Cortex of kidney (tissue), 1 donor: ENCODE measurements at places on chromosomes 12 and 14.

DNA sequence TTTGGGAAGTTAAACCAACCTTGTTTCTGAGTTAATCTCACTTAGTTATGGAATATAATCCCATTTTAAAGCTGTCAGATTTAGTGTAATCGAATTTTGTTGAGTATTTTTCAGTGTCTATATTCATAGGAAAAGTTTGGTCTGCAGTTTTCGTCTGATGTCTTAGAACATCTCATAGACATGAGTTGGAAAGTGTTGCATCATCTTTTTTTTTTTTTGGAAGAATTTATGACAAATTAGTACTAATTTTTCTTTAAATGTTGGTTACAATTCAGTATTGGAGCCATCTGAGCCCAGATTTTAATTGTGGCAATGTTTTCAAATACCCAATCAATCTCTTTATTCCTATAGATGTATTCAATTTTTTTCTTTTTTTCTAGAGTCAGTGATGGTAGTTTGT lies 27.9 kb downstream of the C12orf50 start:
- DNase-seq: no peak

DNA sequence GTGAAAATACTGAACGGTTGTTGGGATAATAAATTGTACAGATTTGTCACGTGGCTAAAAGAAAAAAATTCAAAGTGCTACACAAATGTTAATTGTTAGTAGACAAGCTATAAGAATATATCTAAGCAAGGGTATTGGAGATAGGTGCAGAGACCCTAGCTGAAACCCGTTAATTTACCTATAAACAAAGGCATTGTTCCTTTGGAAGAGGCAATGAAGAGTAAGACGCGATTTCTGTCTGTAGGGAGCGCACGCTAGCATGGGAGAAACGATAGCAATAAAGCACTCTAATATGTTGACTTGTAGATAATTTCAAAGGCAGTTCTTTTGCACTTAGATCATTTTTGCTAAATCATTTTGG lies 565 bp downstream of the CCDC77 start:
- DNase-seq: no peak

- no peak for DNase-seq
Measured at GRCh38 chr14:53539489-53540126, 386.5 kb upstream of the DDHD1 start.

DNA sequence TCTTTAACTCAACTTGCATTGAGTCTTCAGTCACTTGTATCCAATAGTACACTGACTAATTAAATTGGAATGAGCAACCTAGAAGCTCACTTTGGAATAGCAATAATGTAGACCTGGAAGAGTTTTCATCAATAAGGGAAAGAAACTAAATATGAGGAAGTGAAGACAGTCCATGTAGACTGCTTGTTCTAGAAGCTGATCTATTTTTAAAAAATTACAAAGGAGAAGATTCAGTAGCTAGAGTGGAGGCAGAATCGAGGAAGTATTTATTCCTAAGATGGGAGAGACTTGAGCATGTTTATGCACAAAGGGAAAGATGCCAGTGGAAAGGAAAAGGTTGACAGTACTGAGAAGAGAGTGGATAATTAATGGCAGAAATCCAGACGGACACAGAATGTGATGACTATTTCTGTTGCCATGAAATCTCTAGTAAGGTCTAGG lies 156.3 kb upstream of the PDE3A start:
- no peak for DNase-seq

DNA sequence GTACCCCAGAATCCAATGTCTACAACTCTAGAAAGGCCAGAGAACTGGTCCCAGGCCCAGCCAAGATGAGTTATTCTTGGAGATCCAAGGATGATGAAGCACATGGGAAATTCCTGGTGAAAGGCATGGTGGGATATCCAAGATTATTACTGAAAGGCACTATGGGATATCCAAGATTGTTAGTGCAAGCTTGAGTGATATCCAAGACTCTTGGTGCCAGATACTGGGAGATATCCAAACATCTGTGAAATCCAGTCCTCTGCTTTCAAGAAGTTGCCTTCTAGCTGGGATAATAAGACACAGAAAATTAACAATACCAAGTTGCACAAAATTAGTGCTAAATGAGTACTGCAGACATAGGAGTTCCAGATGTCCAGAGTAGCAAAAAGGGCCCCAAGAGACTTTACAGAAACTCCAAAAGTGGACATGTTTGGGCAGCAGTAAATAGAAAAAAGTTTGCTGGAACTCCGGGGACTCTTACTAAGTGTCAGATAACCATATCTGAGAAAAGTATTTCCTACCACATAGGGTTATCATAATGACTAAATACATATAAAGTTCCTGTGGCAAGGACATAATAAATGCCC lies 34.6 kb downstream of the PHLDA1 start:
- no peak for DNase-seq

DNA sequence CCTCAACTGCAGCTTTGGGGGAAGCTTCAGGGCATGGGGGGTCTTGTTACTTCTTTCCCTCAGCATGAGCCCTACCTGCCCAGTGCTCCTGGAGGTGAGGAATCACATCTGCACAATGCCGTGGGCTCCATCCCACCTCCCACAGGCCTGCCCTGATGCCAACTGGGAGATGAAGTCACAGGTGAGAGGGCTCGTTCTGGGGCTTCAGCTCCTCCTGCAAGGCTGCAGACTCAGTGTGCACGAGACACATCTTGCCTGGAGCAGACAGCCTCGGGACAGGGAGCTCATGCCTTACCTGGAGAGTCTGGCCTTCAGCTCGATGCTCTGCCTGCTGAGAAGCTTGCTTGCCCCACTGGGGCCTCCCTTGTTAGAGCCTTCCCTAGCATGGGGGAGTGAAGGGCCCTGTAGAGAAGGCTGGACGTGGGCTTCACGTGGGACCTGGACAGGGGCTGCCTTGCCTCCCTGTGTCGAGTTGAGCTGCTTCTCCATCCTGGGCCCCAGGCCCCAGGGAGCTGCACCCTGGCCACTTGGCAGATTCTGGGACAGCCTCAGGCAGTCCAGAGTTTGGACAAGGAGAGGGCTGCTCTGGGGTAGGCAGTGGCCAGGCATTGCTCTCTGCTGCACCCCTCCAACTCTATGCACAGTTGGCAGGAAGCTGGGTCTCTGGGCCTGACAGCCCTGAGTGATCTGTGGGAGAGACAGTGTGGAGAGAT lies 171.4 kb downstream of the KIF26A start:
- no peak for DNase-seq

DNA sequence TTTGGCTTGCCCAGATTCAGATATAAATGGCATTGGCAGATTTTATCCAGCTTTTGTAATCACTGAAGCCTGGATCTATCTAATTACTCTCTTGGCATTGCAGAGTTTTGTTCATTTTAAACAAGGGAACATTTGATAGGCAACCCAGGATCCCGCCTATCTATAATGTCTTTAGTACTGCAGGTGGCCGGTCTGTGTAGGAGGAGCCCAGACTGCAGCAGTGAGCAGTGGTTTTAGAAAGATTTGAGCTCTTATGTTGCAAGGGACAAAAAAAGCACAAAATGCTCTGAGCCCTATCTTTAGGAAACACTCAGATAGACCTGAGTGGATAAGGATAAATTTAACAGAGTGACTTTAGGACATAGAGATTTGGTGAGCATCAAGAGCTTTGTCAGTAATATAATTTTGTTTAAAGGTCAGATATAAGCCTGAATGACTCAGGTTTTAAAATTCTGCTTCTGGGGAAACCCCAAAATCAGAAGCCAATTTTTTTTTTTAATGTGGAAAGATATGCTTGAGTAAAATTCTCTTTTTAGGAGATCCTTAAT lies 165.5 kb downstream of the SLC5A8 start:
- no peak for DNase-seq

- DNase-seq: no peak
Measured at GRCh38 chr12:64480148-64480547, 28.2 kb downstream of the TBK1 start.

- DNase-seq: no peak
Measured at GRCh38 chr12:749751-750270, 2.6 kb upstream of the WNK1 start.

- no peak for DNase-seq
Measured at GRCh38 chr14:35384455-35385041, 20.0 kb downstream of the NFKBIA start.

DNA sequence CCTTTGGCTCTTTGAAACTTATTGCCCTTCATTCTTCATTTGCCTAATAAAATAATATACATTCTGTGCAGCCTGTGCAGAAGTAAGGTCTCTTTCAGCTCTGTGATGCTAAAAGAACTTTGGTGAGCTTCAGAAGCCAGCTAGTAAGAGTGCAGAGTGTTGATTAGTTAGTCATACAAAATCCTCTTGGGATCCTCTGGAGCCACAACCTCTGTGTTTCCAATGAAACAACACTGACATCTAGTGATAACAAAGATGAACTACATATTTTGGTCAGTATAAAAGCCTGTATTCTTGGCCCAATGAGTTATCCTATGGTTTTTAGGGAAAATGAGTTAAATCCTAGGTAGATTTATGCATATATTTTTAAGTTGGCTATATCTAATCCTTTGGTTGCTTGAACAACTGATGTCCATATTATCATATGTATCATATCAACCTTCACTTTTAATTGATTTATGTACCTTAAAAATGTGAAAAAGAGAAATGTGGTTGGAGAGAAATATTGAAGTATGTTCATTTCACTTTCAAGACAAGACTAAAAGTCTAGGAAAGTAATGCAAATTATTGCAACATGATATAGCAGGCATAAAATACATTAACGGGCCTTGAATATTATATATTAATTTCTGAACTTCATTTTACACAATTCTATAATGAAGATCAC lies 158.4 kb downstream of the KLHL28 start:
- no peak for DNase-seq

- DNase-seq: no peak
Measured at GRCh38 chr12:67482751-67483661, 165.5 kb upstream of the DYRK2 start.

DNA sequence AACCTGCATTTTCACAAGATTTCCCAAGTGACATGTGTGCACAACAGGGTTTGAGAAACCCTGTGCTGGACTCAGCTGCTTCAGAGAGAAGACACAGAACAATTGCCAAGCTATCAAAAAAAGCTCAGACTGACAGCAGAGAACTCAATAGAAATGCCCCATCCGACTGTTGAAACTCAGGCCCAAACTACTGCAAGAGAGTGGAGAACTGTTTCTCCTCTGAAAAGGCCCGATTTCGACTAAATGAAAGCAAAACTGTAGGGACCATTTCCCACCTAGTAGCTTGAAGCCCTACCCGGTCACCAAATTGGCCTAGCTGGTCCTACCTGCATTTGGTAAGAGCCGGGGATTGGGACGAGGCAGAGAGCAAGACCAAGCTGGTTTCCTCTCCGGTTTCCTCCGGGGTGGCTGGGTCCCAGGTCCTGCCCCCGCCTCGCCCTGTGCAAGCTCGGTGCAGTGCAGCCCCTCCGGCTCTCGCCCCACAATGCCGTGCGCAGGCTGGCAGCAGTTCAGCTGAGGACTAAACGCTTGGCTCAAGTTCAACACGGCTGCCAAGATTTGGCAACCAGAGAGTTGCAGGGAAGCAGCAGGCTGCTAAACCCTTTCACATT lies 1180.6 kb downstream of the VRK1 start:
- DNase-seq: no peak

GRCh38 chr12:3186546-3187215 lies 109.5 kb downstream of the TSPAN9 start:
- no peak for DNase-seq

- no peak for DNase-seq
Measured at GRCh38 chr14:38737686-38738407, 365.2 kb downstream of the SEC23A start.

- no peak for DNase-seq
Measured at GRCh38 chr12:7934091-7934888, 1.7 kb downstream of the SLC2A3 start.

- DNase-seq: no peak
Measured at GRCh38 chr14:106442857-106443256, 916.5 kb downstream of the TMEM121 start.

- DNase-seq: no peak
Measured at GRCh38 chr12:58416236-58416635, 474.9 kb downstream of the ATP23 start.

GRCh38 chr14:103770902-103771301 lies 55.3 kb downstream of the ZFYVE21 start:
- no peak for DNase-seq

- no peak for DNase-seq
Measured at GRCh38 chr14:67269298-67270060, 28.2 kb downstream of the PALS1 start.

GRCh38 chr14:105483300-105484068 lies 3.2 kb upstream of the CRIP1 start:
- no peak for DNase-seq

- DNase-seq: no peak
Measured at GRCh38 chr12:96061864-96062453, 26.6 kb upstream of the LTA4H start.

DNA sequence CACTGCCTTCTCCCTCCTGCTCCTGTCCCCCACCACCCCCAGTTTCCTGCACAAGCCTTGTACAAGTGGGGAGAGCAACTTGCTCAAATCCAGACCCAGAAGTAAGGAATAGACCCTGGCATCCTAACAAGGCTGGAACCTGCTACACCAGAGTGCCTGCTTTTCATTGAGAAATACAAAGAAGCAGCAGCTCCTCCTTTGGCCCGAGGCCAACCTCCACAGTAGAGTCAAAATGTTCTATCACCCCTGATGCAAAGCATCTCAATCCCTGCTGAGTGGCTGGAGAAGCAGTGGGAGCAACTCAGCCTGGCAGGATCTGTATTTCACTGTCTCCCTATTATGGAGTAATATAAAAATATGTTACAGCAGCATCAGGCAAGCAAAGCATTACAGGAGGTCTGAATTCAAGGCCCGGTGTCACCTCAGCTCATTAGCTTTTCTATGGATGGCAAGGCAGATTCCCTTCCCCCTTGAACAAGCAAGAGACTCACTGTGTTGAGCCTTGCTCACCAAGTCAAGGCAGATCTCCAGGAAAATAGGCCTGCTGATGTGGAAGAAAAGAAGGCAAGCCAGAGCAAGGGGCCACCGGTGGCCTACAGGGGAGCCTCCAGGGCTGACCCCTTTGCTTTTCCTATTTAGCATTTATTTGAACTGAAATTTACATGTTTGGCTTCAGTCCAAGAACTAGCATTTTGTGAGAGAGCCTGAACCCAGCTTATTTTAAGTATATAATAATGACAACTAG lies 186.3 kb upstream of the EGLN3 start:
- DNase-seq: no peak

DNA sequence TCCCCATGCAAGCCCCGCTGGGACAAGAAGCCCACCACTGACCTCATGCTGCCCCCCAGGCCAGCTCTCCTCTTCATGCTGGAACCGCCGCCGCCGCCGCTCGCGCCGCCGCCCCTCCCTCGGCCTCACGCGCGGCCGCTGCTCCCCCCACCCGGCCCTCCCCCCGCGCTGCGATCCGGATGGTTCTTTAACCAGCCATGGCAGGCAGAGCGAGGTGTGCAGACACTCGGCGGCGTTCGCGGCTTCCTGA lies at the start of gene DCAF5:
Gene DCAF5, minus strand, starts transcription at position 218 of the 250 bp plus-strand sequence. Its CDS starts 141 bp downstream, at position 77.
- DNase-seq: no peak

GRCh38 chr12:11765421-11765816 lies 115.9 kb downstream of the ETV6 start:
- DNase-seq: no peak

DNA sequence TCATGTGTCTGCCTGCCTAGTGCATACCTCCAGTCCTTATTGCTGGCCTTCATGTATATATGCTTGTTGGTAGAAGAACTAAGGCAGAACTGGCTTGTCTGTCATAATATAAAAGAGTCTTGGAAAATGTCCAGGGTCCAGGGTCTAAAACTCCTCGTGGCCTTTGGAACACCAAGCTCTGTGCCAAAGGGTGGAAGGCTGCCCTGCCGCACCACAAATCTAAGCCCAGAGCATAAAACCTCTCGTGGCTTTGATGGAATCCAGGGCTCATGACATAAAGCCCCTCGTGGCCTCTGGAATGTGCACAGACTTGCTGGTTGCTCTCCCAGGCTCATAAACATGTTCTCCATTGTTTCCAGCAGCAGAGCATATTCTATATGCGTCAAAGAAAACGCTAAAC lies 107.9 kb downstream of the BBS10 start:
- DNase-seq: no peak
